ENCODE measurements at places on chromosomes 16 and 17.

DNA sequence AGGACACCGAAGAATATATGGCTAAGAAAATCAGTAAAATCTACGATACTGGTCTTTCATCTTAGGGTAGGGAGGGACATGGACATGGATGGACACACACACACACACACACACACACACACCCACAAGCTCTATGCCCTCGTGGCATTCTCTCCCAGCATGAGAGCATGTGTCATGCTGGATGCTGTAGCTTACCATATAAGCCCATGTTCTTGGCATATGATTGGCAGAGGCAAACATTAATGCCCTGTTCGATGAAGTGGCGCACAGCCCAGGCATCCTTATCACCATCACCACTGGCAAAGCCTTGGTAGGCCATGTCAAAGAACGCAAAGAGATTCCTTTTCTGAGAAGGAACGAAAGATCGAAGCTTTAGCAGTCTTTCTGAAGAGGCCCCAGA, 17.6 kb downstream of the GOT2 start:
- DNase-seq: no peak

GRCh38 chr17:14301279-14302090, 604 bp downstream of the HS3ST3B1 start:
- no peak for DNase-seq

GRCh38 chr16:75267631-75268264, 16.3 kb upstream of the BCAR1 start:
- no peak for DNase-seq

DNA sequence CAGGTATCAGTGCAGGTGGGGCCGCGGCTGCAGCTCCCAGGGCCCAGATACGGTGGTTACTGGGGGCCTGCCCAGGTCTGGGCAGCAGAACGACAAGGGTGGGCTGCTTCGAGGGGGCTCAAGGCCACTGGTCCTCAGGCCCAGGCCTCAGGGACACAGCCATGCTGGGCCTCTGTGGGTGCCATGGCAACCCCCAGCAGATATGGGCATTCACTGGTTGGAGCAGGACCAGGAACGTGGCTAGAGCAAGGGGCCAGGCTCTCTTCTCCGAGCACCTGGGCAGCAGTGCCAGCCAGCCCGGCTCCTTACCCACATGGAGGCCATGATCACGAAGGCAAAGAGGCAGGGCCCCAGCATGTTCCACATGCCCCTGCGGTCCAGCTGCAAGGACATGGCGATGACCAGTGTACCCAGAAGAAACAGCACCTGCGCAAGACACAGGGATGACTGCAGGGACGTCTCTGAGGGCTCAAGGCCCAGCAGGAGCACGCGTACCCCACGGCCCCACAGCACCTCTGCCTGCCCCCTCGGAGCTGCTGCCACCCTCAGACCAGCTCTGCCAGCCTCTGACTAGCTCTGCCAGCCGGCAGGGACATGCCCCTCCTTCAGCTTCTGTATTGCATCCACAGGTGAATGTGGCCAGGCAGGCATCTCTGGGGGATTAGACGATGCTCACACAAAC, 2.1 kb upstream of the MRPL28 start:
- no peak for DNase-seq

DNA sequence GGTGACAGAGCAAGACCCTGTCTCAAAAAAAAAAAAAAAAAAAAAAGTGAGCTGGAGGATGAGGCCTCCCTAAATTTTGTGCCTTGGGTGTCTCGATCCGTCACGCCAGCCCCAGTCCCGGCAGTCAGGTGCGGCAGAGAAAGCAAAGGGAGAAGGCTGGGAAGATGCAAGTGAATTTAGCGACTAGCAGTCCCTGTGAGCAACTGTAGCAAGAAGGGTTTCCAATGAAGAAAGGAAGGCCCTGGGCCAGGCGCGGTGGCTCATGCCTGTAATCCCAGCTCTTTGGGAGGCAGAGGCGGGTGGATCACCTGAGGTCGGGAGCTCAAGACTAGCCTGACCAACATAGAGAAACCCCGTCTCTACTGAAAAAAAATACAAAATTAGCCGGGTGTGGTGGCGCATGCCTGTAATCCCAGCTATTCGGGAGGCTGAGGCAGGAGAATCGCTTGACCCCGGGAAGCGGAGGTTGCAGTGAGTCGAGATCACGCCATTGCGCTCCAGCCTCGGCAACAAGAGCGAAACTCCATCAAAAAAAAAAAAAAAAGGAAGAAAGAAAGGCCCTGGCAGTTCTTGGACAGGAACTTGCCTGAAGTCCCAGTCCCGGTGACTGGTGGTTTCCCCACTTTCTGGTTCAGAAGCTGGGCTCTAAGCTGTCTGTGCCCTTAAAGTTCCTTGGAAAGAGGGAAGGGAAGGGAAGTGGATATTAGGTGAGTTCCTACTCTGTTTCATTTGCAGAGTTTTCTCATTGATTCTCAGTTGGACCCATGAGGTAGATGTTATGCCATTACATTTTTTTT, 1.8 kb upstream of the QPRT start:
- no peak for DNase-seq

DNA sequence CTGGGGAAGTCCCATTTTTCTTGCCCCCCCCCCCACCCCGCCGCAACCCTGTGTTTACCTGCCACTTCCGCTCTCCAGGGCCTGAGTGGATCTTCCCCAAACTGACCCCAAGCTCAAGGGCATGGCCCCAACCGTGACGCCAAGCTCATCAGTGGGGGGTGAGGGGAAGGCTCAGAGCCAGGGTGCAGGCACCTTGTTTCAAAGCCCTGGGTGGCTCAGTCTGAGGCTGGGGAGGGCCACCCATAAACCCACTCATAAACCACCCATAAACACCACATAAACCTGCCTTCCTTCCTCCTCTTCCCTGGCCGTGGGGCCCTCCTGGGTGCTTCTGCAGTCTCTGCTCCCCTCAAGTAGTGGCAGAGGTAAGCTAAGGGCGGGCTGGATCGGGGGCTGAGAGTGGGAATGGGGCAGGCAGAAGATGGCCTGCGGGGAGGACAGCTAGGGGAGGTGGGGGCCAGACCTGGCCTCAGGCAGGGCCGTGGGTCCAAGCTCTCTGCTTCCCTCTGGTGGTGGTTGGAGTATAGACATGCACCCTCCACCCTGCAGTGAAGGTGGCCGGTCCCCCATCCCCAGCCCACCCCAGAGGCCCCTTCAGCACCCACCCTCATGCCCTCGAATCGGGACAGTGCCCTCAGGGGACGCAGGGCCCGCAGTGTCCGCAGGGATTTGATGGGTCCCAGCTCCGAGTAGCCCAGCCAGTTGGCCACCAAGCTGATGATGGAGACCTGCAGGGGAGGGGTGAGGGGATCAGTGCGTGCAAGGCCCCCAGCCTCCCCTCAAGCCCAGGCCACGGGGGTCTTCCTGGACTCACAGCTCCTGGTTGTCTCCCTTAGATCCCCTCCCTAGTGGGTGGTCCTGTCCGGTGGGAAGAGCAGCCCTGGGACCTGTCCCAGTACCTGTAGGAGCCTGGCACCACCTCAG, 14.6 kb upstream of the CD79B start:
- DNase-seq: peak; percentile 72

- peak; percentile 91 for DNase-seq
Observed at GRCh38 chr17:67421869-67422273, 44.8 kb downstream of the PITPNC1 start.

DNA sequence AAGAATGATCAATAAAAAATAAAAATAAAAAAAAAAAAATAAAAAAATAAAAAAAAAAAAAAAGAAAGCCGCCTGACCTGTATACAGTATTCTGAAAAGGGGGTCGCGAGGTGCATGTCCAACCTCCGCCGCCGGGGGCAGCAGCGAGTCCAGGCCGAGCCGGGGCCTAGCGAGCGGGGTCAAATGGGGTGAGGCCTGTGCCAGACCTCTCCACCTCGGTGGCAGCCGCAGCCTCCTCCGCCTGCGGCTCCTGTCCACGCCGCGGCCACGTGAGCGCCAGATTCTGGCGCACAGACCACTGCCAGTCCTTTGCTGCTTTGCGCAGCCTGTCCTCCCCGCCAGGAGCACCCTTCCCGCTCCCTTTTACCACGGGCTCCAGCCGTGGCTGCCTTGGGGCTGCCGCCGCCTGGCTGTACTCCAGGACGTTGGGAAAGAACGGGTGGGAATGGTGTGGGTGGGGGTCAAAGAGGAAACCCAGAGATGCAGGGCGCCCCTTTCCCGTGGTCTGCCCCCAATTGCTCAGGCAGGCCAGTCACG, 2.4 kb upstream of the BCKDK start:
- peak; percentile 87 for DNase-seq

GRCh38 chr16:6827931-6828330, 504.7 kb upstream of the RBFOX1 start:
- no peak for DNase-seq
